ENCODE measurements at places on chromosomes 2 and 18.

- peak; percentile 78 for DNase-seq
Measured at GRCh38 chr18:31555971-31556747, 35.5 kb upstream of the TTR start.

- DNase-seq, result no peak
Measured at GRCh38 chr2:173107629-173108022, 32.0 kb downstream of the MAP3K20 start.

DNA sequence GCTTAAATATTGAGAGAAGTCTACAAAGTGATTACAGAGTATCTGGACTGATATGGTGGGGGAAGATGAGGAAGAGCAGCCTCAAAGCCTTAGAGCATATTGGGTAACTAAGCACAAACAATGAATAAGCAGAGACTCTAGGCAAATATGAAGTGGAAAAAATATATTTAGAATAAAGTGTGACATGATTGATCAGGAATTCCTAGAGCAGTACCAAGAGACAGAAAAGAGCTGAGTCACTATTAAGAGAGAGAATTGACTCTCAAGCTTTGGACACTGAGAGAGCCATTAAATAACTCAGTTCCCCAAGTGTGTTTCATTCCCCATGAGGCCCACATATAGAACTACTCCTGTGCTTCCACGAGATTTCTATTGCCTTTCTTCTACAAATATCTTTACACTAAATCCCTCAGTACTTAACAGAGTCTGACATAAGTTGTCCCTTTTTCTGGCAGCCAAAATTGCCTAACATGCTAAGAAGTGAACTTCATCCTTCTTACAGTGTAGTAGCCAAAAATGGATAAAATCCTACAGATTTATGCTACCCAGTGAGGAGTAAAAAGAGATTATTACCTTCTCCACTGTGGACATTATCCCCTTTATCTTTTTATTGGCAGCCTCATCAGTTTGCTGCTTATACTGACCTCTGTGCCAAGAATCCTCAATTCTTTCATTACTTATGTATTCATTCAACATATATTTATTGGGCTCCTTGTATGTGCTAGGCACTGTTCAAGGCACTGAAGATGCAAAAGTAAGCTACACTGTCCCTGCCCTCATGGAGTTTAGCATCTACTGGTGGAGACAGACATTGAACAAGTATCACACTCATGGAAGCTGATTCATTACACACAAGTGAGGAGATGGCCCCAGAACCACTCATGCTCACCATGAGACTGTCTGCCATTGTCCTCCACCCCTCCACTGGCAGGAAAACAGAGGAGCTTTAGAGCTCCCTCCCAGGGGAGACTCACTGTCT, 45.4 kb downstream of the SLC40A1 start:
- no peak for DNase-seq

DNA sequence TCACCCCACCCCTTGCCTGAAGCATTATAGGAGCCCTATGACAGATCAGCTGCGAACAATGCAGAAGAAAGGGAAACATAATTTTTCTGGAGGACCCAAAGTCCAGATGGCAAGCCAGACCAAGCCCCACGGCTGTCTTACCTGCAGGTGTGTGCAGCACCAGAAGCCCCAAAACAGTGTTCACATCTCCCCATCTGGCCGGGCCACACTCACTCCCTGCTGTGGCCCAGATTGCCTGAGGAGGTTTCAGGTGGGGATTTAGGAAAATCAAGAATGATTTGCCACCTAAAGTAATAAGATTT, 11.7 kb upstream of the STK17B start:
- no peak for DNase-seq

DNA sequence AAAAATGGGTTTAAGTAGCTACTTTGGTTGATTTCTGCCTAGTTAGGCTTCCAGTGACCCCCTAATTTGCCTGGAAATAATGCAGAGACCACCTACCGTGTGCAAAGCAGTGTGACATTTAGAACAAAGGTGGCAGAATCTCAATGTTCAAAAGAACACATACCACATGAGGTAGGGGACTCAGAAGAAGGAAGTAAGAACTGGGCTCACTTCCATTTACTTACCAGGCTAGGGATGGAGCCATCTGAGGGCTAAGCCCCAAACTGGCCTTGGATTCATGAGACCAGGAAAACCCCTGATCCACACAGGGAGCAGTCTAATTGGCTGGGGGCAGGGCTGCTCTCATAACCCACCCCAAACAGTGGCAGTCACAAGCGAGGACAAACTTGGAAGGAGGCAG, 190.7 kb downstream of the NCKAP5 start:
- no peak for DNase-seq

DNA sequence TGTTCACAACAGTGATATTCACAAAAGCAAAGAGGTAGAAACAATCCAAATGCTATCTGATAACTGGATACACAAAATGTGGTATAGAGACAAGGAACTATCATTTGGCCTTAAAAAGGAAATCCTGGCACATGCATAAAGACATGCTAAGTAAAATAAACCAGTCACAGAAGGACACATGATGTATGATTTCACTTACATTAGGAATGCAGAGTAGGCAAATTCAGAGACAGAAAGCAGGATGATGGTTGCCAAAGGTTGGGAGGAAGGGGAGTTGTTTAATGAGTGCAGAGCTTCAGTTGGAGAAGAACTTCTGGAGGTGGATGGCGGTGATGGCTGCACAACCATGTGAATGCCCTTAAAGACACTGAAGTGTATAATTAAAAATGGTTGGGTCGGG, 38.1 kb downstream of the ATP8B1 start:
- DNase-seq, result no peak

DNA sequence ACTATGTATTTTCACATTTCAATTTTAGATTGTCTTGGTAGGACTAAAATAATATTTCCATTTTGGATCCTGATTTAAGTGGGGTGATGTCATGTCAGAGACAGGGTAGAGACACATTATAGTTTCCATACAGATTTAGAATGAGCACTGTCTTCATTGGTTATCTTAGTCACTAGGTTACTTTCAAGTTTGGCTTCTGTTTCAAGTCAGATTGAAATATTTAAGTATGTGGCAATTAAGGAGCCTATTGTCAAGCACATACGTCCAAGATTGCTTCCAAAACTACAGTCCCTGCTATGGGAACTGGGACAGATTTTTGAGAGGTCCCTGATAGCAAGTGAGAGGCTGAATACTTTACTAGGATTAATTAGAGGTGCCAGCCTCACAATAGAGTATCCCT, 89.2 kb upstream of the FAM117B start:
- DNase-seq, result no peak

GRCh38 chr2:161370981-161371380, 45.1 kb upstream of the TBR1 start:
- peak; percentile 33 for DNase-seq

DNA sequence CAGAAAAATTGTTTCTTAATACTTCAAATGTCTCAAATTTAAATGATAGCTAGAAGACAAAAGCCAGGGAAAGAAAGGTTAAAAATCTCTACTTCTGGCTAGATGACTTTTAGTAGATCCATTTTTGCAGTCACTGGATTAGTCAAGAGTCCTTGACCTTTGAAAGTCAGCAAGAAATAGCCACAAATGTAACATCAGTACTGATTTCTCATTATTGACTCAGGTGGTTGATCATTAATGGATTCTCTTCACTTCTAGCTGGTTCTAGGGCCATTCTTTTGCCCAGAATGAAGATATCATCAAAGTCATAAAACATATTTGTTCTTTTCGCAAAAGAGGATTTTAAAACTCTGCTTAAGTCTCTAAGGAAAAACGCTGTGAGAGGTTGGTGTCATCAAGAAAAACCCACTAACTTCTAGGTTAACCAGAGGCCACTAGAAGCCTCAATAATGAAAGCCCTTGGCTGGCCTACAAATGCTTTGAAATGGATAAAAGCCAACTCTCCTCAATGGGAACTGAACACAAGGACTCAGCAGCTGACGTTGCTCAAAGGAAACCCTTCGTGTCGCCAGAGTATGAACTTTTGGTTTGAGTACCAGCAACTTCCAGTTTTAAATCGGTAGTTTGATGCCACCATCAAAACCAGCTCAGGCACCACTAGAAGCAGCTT, 66.3 kb downstream of the IRS1 start:
- DNase-seq, result peak; percentile 48

DNA sequence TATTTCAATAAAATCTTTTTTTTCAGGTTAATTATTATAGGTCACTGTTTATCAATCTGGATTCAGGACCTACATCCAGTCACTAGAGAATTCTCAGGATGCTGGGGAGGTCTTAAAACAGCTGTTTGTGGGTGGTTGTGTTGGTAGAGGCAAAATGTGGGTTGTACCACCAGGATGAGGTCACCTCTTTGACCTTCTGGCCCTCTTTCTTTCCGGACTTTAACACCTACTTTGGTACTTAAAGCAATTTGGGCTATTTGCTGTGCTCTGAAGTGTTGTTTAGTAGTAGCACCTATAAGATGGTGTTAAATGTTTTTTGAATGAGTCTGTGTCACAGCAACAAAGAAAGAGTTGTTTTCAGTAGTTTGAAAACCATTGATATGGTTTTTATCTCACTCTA, 14.6 kb downstream of the EML4 start:
- no peak for DNase-seq

DNA sequence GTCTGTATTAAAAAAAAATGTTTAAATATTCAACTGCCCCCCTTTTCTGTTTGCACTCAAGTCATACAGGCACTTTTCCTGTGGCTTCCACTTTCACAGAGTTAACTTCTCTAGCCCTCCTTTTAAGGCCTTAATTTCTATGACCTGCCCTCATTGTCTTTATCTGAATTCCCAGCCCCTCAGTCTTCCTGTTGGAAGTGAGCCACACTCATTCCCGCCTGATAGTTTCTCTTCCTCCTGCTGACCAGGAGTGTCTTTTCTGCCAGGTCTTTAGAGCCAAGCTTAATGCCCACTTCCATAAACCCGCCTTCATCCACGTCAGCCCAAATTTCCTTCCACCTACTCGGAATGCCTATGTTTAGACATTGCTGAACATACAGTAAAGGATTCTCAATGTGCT, 10.5 kb downstream of the COPS8 start:
- no peak for DNase-seq

DNA sequence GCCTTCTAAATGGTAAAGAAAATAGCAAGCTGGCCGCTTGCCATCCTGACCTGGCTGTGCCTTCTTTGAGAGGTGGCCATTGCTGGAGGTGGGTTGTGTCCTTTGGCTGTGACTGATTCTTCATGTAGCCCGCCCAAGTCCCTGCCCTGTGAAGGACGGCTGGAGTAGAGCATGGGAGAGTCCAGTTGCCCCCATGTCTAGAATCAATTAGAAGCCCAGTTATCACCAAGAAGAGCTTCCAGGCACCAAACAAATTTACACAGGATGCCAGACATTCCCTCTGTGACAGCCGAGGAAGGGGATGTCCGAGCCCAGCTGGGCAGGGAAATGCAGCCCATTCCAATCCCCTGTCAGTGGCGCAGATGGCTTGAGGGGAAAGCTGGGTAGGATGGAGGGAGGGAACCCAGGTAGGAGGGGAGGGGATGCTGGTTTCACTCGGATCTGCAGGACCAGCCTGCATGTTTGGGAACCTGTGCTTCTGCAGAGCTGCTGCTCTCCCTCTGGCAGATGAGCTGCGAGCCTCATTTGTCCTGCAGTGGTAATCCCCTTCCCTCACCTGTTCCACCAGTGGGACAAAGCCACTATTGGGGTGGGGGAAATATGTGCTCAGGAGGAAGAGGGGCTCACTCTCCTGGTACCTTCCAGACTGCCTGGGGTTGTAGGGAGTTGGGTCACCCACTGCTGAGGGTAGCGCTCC, 25.7 kb upstream of the ASB18 start:
- DNase-seq, result no peak

DNA sequence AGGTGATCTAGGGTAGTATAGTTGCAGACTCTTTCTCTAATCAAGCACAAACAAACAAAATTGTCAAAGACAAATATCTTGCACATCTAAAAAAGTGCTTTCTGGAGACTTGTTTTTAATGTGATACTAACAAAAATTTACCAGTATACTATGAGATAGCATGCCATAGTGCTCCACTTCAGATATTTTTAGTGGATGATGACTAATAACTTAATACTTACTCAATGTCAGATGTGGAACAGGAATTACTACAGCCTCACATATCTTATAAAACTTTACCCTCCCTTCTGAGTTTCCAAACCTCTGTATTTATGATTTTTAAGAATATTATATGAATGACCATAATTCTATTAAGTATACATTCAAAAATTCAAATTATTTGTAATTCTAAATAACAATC, 1162.0 kb upstream of the SLC39A10 start:
- no peak for DNase-seq

- DNase-seq, result no peak
Measured at GRCh38 chr2:241017228-241017940, 19.0 kb downstream of the SNED1 start.

GRCh38 chr2:127826047-127826446, 15.1 kb upstream of the WDR33 start:
- no peak for DNase-seq

- no peak for DNase-seq
Measured at GRCh38 chr18:48569915-48570264, 31.1 kb downstream of the CTIF start.

GRCh38 chr2:193847130-193847529, 1652.4 kb upstream of the TMEFF2 start:
- DNase-seq, result no peak

DNA sequence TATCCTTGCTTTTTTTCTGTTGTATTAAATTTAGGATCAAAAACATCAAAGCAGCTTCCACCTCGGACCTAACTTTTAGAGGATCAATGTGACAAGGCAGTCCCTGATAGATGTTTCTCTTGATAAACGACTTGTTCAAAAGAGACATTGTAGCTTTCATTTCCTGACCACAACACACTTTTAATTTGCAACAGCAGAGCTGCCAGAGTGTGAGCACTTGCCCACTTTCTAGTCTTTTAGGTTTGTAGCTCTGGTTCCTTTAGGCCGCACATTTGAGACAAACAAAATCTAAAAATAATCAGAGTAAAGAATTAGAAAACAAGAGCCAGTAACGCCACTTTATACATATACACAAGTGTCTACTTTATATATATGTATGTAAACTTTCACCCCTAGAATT, 3.1 kb downstream of the FIGN start:
- DNase-seq, result peak; percentile 61

GRCh38 chr2:157427003-157427921, 16.6 kb downstream of the CYTIP start:
- no peak for DNase-seq

GRCh38 chr2:9666306-9666705, 35.5 kb upstream of the YWHAQ start:
- no peak for DNase-seq

- DNase-seq, result no peak
Measured at GRCh38 chr2:201483342-201483741, 31.8 kb downstream of the STRADB start.

- no peak for DNase-seq
Measured at GRCh38 chr18:59629894-59630293, 67.3 kb downstream of the CCBE1 start.

GRCh38 chr2:43818761-43819160, 19.9 kb downstream of the ABCG5 start:
- no peak for DNase-seq

DNA sequence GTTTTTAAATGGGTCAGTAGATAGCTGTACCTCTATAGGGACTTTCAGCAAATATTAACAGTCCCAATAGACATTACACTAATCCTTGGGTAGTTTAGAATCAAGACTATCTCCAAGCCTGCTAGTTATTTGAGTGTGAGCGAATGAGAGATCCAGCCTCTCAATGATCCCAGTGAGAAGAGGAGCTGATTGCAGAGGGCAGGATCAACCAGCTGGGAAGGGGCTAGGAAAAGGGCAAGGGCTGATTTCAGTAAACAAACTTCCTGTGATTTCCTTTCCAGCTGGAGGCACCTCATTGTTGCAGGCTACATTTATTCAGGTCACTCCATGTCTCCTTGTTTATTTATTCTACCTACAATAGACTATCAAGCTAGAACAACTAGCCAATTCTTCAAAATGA, 84.1 kb upstream of the CTNNA2 start:
- DNase-seq, result no peak

- no peak for DNase-seq
Measured at GRCh38 chr2:113077921-113078320, 10.2 kb downstream of the IL1F10 start.

- DNase-seq, result no peak
Measured at GRCh38 chr18:76707534-76707933, 114.8 kb upstream of the ZNF236 start.
